ENCODE measurements at places on chromosomes 11 and 22. TPM values are rescaled to one million over a fixed set of nuclear protein-coding genes. Genes with fewer than 3 reads are reported as not detected.

FAM168A gene
- total RNA-seq = 18.1 TPM

CCDC73 gene
- total RNA-seq = under 0.01 TPM

ANKK1 gene
- 1.6 TPM for total RNA-seq

CD82 gene
- 34.3 TPM for total RNA-seq

DUSP8 gene
- 1.8 TPM for total RNA-seq

TEX54 gene
- not detected for total RNA-seq

RBMXL2 gene
- not detected for total RNA-seq

CNTF gene
- total RNA-seq = 1.1 TPM

ADAMTS8 gene
- total RNA-seq = 1.8 TPM

FLRT1 gene
- total RNA-seq = 1.6 TPM

GTSE1 gene
- 3.6 TPM for total RNA-seq

ART1 gene
- total RNA-seq = 0.20 TPM

PARVG gene
- total RNA-seq = 5.7 TPM

RIMBP3B gene
- total RNA-seq = 0.10 TPM

SYT12 gene
- 1.3 TPM for total RNA-seq

All from skin of body (tissue), 3 donors.